Smooth muscle cell of trachea (primary cell): ENCODE measurements at places on chromosomes 13 and 19. TPM values are rescaled to one million over a fixed set of nuclear protein-coding genes. Genes with fewer than 3 reads are reported as not detected.

Gene TECR
- total RNA-seq = 28.8 and 38.5 TPM in 2 replicates

Gene ZNF536
- total RNA-seq = 0.29 and 0.99 TPM in 2 replicates

Gene ACP7
- total RNA-seq = under 0.01 and 0.15 TPM in 2 replicates

Gene IZUMO4
- 0.58 and 2.5 TPM in 2 replicates for total RNA-seq
